ENCODE measurements at places on chromosomes 4 and X. TPM values are rescaled to one million over a fixed set of nuclear protein-coding genes. Genes with fewer than 3 reads are reported as not detected.
A peak's percentile ranks its signal among the peaks of the same experiment; 100 is the strongest.

DNA sequence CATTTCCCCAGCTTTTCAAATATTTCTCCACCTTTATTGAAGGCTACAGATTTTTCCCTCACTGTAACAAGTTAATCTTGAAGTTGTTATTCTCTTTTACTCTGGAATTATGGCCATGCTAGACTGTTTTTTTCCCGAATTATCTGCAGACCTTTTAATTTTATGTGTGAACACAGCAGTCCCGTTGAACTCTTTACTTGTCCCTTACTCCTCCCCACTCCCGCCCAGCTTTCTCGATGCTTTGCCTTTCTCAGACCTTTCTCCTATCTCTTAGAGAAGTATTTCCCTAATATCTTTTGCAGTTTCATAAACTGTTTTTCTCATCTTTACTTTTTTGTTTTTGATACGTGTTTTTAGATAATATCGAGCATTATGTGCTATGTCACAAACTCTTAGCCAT, 776 bp downstream of the CEP44 start:
- peak overlapping the region; percentile 99 for H3K4me3 ChIP-seq
- H3K27me3 ChIP-seq = no peaks in the 10 kb centered on the region
- no peaks in the 10 kb centered on the region for H3K36me3 ChIP-seq
- peak overlapping the region; percentile 98 for H3K27ac ChIP-seq

Gene DRD5
- not detected for polyA plus RNA-seq

DNA sequence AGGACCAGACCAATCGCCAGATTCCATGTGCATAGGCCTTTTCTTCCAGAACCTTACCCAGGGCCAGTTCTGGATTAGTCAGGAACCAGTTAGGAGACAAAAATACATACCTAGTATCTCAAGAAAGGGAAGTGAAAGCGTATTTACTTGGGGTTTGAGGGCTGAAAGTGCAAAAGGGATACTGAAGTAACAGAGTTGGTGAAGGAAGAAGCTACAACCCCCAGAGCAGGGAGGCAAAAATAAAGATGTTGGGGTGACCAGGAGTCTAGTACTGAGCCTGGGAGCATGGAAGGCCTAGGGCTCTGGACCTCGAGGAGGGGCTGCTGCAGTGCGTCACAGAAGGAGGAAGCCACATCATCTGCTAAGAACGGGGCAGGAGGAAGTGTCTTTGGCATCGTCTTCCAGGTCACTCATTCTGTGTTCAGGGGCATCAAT, 38.3 kb downstream of the TKTL1 start:
- DNase-seq = no peak
- no peaks in the 10 kb centered on the region for H3K36me3 ChIP-seq
- H3K27me3 ChIP-seq = no peaks in the 10 kb centered on the region
- no peak overlapping the region for H3K27ac ChIP-seq
- no peaks in the 10 kb centered on the region for H3K4me1 ChIP-seq

DNA sequence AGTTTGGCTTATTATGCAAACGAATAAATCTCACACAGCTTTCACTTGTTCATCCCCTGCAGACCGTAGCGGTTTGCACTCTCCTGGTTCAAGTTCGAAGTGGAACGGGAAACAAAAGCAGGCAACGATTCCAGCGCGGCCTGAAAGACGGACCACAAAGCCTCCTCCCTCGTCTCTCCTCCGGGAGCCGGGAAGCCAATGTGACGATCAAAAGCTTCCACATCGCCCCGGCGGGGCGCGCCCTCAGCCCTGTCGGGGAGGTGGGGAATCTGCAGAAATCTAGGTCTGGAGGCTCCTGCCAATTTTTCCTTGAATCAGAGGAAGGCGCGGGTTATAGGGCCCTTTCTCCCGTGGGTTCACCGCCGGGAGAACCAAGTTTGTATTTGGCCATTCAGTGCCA, 16.9 kb upstream of the ZIC3 start:
- no peaks in the 10 kb centered on the region for H3K36me3 ChIP-seq
- no peaks in the 10 kb centered on the region for H3K4me1 ChIP-seq
- H3K27ac ChIP-seq = no peak overlapping the region
- DNase-seq = no peak
- H3K27me3 ChIP-seq = no peaks in the 10 kb centered on the region
- no peak overlapping the region for H3K4me3 ChIP-seq

Gene TMEM156
- polyA plus RNA-seq = 16.6 TPM

GRCh38 chr4:160872491-160872890, 1291.3 kb downstream of the FSTL5 start:
- H3K4me3 ChIP-seq = no peak overlapping the region
- DNase-seq = no peak
- no peaks in the 10 kb centered on the region for H3K4me1 ChIP-seq
- H3K27me3 ChIP-seq = no peaks in the 10 kb centered on the region
- no peaks in the 10 kb centered on the region for H3K36me3 ChIP-seq

- H3K4me1 ChIP-seq = no peaks in the 10 kb centered on the region
- H3K4me3 ChIP-seq = no peak overlapping the region
- no peak overlapping the region for H3K27ac ChIP-seq
- DNase-seq = no peak
- H3K36me3 ChIP-seq = no peaks in the 10 kb centered on the region
- H3K27me3 ChIP-seq = no peaks in the 10 kb centered on the region
Observed at GRCh38 chr4:28250646-28251045, 1390.0 kb downstream of the STIM2 start.

GRCh38 chr4:121555315-121556107, 141.3 kb downstream of the ANXA5 start:
- H3K4me3 ChIP-seq = no peak overlapping the region
- H3K27ac ChIP-seq = no peak overlapping the region
- H3K4me1 ChIP-seq = no peaks in the 10 kb centered on the region
- no peaks in the 10 kb centered on the region for H3K36me3 ChIP-seq
- peaks cover 4% of the 10 kb centered on the region for H3K27me3 ChIP-seq

GRCh38 chr4:94403751-94404150, 48.0 kb upstream of the PDLIM5 start:
- no peaks in the 10 kb centered on the region for H3K36me3 ChIP-seq
- H3K27me3 ChIP-seq = no peaks in the 10 kb centered on the region
- H3K27ac ChIP-seq = no peak overlapping the region

Gene VSIG4
- polyA plus RNA-seq = not detected

Gene MSX1
- not detected for polyA plus RNA-seq

DNA sequence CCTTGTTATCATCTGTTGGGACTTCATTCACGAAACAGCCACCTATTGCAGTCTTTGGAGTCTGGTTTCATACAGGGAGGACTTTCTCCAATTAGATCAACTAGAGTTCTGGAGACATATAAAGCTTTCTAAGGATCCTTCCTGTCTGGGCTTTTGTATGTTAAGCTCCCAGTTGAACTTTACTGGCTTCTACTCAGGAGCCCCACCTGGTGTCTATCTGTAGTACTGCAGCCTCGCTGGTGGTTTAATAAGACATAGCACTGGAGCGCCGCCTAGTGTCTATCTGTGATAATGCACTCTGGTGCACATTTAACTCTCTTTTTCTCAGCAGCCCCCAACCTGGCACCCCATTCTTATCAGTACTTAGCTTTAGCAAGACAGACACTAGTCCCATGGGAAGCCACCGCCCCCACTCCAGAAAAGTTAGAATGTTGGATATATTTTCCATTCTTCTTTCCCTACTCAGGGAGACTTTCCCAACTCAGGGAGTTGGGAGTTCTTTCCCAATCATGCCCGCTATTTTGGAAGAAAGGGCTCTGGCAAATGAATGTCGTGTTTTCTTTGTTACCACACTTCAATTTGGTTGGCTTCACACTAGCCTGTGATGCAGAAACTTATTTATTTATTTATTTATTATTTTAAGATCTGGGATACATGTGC, 36.9 kb upstream of the SYTL4 start:
- no peaks in the 10 kb centered on the region for H3K36me3 ChIP-seq
- H3K4me1 ChIP-seq = no peaks in the 10 kb centered on the region
- no peak overlapping the region for H3K27ac ChIP-seq

DNA sequence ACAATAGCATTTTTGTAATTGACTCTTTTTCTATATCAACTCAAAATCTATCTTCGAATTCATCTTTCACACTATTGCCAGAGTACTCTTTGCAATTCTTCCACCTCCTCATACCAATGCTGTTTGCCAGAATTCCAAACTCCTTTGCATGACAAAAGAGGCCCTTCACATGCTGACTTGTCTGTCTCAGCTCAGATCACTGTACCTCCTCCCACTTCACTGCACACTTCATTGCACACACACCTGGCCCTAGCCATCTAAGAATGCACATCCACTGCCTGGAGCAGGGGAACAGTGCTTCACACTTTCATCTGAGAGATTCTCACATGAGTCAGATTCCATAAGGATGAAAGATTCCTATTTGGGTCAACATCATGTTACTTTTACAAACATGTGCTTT, 56.5 kb downstream of the PRDM5 start:
- no peaks in the 10 kb centered on the region for H3K4me1 ChIP-seq
- no peak overlapping the region for H3K27ac ChIP-seq
- H3K27me3 ChIP-seq = no peaks in the 10 kb centered on the region
- H3K4me3 ChIP-seq = no peak overlapping the region
- DNase-seq = no peak

DNA sequence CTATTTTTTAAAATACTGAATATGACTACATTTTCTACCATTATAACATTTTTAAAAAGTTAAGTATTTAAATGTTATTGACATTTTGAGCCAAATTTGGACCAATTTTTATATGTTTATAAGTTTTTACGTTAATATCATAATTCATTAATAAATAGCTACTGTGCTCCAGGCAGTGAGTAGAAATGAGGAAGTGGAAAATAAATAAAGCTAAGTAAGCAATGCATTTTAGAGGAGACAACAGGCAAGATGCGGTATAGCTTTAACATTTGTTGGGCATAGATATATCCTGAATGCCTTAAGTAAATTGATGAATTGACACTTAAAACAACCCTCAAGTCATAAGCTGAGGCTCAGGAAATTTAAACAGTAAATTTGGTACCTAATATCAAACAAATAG, 474.8 kb downstream of the PCDH10 start:
- H3K27ac ChIP-seq = no peak overlapping the region
- no peak overlapping the region for H3K4me3 ChIP-seq
- DNase-seq = no peak
- H3K27me3 ChIP-seq = no peaks in the 10 kb centered on the region
- H3K36me3 ChIP-seq = no peaks in the 10 kb centered on the region

DNA sequence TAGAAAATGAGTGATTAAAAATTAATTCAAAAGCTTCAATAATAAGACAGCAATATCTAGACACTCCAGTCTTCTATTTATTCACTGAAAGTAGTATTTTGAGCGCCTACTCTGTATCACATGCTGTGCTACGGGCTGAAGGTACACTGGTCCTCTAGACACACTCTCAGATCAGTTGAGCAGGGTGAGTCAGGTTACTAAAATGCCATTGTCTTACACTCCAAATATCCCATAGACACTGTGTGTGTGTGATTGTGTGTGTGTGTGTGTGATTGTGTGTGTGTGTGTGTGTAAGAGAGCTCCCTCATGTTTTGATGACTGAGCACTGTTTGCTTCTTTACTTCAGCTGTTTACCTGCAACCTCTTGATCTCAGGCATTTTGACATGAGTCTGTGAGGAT, 342.8 kb upstream of the BOD1L1 start:
- H3K4me1 ChIP-seq = no peaks in the 10 kb centered on the region
- H3K4me3 ChIP-seq = no peak overlapping the region
- DNase-seq = no peak
- no peaks in the 10 kb centered on the region for H3K27me3 ChIP-seq
- no peaks in the 10 kb centered on the region for H3K36me3 ChIP-seq
- no peak overlapping the region for H3K27ac ChIP-seq

Gene CFI
- polyA plus RNA-seq = not detected

DNA sequence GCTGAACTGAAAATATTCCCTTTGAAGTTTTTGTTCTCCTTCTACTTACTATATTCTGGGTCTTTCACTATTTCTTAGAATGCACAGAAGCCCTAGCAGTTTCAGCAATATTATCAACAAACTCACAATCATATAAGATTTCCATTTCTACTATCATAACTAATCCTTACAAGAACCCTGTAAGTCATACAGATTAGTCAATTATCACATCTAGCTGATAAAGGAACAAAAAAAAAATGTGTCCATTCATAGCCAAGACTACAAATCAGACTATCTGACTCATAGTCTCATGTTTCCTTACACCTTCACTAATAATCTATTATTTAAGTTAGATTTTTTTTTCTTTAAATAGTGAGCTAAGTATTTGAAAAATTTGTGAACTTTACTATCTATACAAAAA, 72.5 kb downstream of the LRBA start:
- H3K27ac ChIP-seq = no peak overlapping the region

DNA sequence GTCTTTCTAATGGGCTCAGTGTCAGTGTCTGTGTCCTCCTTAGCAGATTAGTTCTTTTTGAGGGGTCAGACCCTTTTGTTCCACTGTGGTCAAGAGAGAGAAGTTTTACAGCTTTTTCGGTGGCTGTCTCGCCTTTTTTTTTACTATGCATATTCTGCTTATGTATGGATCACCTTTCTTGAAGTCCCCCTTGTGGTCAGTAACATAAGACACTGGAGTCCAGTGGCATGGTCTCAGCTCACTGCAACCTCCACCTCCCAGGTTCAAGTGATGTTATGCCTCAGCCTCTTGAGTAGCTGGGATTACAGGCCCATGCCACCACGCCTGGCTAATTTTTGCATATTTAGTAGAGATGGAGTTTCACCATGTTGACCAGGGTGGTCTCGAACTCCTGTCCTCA, 54.0 kb upstream of the PGRMC2 start:
- H3K36me3 ChIP-seq = no peaks in the 10 kb centered on the region
- no peak overlapping the region for H3K4me3 ChIP-seq
- no peaks in the 10 kb centered on the region for H3K27me3 ChIP-seq

- H3K4me3 ChIP-seq = no peak overlapping the region
- H3K27me3 ChIP-seq = no peaks in the 10 kb centered on the region
- no peaks in the 10 kb centered on the region for H3K36me3 ChIP-seq
- no peaks in the 10 kb centered on the region for H3K4me1 ChIP-seq
- DNase-seq = no peak
Observed at GRCh38 chr4:180598281-180598680, 1644.9 kb upstream of the TENM3 start.

Gene MAGEB2
- polyA plus RNA-seq = not detected

Gene MAGEC3
- polyA plus RNA-seq = not detected

Gene CITED1
- not detected for polyA plus RNA-seq

GRCh38 chrX:16465081-16465876, 184.7 kb upstream of the S100G start:
- H3K36me3 ChIP-seq = no peaks in the 10 kb centered on the region
- H3K27me3 ChIP-seq = no peaks in the 10 kb centered on the region
- no peak overlapping the region for H3K27ac ChIP-seq
- H3K4me1 ChIP-seq = no peaks in the 10 kb centered on the region

Gene ASIC5
- polyA plus RNA-seq = not detected

- no peaks in the 10 kb centered on the region for H3K4me1 ChIP-seq
- no peak overlapping the region for H3K4me3 ChIP-seq
- DNase-seq = no peak
- H3K27me3 ChIP-seq = no peaks in the 10 kb centered on the region
Observed at GRCh38 chr4:8245884-8246833, 23.4 kb upstream of the HTRA3 start.

GRCh38 chr4:177907736-177908424, 465.6 kb upstream of the AGA start:
- DNase-seq = no peak
- no peak overlapping the region for H3K4me3 ChIP-seq
- H3K27ac ChIP-seq = no peak overlapping the region
- no peaks in the 10 kb centered on the region for H3K4me1 ChIP-seq
- H3K36me3 ChIP-seq = no peaks in the 10 kb centered on the region

GRCh38 chr4:80615099-80615498, 279.6 kb downstream of the CFAP299 start:
- no peaks in the 10 kb centered on the region for H3K36me3 ChIP-seq
- no peak for DNase-seq

GRCh38 chr4:18020145-18020670, 1.3 kb downstream of the LCORL start:
- H3K4me3 ChIP-seq = peak overlapping the region; percentile 66
- H3K36me3 ChIP-seq = no peaks in the 10 kb centered on the region
- no peak for DNase-seq

Gene ADAMTS3
- not detected for polyA plus RNA-seq

GRCh38 chr4:1778642-1779392, 14.3 kb upstream of the FGFR3 start:
- no peak overlapping the region for H3K27ac ChIP-seq
- H3K27me3 ChIP-seq = no peaks in the 10 kb centered on the region
- no peaks in the 10 kb centered on the region for H3K4me1 ChIP-seq

Data from naive thymus-derived CD4-positive, alpha-beta T cell (primary cell).